ENCODE measurements at places on chromosomes 2 and 18.

DNA sequence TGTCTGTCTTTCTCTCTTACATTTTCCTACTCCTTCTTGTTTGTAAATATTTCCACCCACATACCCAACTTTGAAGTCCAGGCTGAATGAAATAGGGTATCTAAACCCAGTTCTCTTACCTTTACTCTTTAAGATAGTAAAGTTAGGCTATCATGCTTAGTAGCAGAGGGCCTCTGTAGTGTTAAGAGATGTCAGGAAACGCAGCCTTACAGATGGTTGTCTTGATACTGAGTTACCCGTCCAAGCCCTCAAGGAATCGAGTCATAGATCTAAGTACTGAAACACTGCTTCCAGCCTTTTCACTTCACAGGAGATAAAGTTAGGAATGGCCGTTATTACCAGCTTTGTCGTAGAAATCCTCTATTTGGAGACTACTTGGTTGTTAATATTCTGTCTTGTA lies 24.3 kb downstream of the MRPS9 start:
- DNase-seq = no peak

DNA sequence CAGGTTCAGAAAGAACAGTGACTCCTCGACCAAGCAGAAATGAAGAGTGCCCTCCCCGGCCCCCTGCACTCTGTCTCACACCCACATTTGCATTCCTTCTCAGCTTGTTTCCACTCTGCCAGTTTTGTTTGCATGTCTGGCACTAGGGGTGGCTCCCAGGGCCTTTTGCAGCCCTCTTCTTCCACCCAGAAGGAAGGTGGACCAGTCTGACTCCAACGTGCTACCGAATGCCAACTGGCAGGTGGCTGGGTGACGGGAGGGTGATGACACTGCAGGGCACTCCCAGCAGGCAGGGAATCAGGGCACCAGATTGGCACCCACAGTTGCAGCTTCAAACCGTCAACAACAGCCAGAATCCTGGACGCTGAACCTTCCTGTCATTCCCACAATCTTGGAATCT lies 371.1 kb downstream of the TXNL1 start:
- DNase-seq = no peak

- peak; percentile 86 for DNase-seq
Observed at GRCh38 chr2:96531872-96532505, 4.6 kb upstream of the ARID5A start.

- no peak for DNase-seq
Observed at GRCh38 chr2:42464631-42465030, 29.2 kb downstream of the KCNG3 start.

- no peak for DNase-seq
Observed at GRCh38 chr2:115285416-115285815, 843.0 kb downstream of the DPP10 start.

- DNase-seq = no peak
Observed at GRCh38 chr2:209496586-209496982, 72.7 kb downstream of the MAP2 start.

GRCh38 chr2:28035163-28035690 lies 144.7 kb downstream of the BABAM2 start:
- DNase-seq = no peak

DNA sequence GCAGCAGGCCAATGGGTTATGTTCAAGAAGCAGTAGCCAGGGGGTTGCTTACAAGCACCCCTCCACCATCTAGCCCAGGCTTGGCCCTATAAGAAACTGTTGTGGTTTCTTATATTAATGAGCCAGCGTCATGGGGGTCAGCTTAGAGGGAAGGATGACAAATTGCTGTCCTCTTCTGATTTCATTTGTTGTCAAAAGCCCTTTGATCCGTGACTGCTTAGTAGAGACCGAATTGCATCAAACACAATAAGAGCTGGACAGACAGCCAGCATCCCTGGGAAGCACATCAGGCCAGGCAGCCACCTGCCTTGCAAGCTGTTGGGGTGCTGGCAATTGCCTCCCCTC lies 206.6 kb upstream of the SETBP1 start:
- DNase-seq = no peak

DNA sequence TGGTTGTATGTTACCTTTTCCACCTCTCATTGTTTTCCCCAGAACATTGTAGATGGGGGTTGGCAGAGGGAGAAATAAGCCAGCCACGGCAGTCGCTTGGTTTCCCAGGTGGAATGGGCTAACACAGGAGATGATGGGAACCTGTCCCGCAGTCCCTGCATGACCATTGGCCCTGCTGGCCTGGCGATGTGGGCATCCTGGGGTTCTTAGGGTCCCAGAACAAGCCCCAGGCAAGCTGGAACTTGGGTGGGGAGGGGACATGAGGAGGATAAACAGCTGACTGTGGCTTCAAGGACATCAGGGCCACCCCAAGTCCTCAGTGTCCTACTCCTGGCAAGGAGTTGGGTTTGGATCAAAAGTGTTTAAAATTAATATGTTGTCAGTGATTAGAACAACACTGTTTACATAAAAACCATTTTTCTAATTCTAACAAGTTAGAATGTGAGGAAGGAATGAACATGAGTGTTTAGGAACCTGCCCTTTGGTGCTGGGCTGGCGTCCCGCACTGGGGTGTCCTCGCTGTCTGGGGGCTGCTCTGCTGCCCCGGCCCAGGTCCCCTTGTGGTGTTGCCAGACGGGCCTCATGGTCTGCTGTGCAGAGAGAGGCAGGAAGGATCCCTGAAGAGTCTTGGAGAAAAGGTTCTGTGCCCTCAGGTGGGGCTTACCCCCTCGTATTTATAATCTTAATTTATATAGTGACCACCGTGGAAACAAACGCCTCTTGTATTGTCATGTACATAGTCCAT lies 95.1 kb downstream of the USP40 start:
- no peak for DNase-seq

- peak; percentile 28 for DNase-seq
Observed at GRCh38 chr2:57987835-57988573, 58.6 kb upstream of the VRK2 start.

- no peak for DNase-seq
Observed at GRCh38 chr2:239440511-239440959, 39.7 kb upstream of the HDAC4 start.

GRCh38 chr2:85534099-85534498 lies 4.9 kb upstream of the MAT2A start:
- no peak for DNase-seq

- peak; percentile 82 for DNase-seq
Observed at GRCh38 chr2:64859312-64860212, 129.6 kb upstream of the SLC1A4 start.

All from GM13977 (cell line).